NCI-H2171 (cell line): ENCODE measurements at places on chromosomes 12 and 14.

DNA sequence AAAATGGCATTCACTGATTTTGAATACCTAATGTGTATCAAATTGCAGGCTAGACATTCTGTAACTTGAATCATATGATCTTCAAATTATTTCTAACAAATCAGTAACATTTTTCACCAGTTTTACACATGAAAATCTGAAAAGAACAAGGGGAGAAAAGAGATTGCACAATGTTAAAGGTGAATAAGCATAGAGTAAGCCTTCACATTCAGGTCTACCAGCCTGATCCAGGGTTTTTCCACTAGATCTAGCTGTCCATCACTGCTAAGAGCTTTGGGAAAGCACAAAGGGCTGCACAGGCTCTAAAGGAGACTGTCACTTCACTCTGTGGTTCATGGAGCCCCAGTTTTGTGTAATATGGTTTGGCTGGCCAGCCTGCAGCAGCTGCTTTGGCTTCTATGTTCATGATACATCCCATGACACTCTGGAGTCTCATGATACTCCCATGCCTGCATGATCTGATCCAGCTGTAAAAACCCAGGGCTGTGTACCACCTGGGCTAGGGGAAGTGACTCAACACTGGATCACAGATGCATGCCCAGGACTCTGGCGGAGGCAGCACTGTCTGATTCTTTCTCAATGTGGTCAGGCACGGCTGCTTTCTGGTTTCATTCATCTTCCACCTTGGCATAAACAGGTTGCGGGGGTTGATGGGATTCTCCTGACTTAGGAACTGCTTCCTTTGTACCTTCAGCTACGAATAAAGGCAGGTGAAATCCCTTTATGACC lies 859.7 kb downstream of the GALC start:
- DNase-seq, result no peak

DNA sequence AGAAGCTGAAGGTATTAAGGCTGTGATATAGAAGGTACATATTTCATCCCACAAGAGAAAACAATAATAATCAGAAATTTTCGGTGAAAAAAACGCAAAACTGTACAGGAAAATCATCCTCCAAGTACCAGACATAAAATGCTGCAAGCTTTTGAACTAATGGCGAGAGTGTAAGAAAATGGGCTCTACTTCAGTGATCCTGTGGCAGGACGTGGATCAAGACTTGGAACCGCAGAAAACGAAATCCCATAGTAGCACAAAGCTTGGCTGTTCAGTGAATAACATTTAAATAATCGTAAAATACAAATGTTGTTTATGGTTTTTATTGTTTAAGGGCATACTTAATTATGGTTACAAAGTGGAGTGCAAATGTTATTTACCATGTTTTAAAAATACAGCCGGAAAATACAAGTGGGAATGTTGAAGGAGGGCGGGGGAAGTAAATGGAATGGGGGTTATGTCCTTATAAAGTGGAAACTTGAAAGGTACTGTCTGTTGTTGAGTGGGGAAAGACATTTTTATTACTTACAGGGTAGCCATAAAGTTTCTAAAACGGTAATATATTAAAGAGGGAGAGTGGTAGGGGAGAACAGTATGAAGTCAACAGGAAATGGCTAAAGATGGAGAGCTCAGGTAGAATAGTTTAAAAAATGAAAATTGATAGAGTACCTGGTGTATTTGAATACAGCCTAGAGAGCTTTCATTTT lies 1.1 kb downstream of the SMIM10L1 start:
- no peak for DNase-seq

DNA sequence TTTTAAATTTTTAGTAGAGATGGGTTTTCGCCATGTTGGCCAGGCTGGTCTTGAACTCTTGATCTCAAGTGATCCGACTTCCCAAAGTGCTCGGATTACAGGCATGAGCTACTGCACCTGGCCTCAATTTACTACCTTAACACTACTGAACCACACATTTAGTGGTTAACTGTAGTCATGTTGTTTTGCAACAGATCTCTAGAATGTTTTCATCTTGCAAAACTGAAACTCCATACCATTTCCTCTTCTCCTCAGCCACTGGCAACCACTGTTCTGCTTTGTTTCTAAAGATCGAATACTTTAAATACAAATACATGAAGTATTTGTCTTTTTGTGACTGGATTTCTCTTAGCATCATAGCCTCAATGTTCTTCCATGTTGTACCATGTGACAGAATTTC lies 15.4 kb upstream of the SMCO2 start:
- no peak for DNase-seq

DNA sequence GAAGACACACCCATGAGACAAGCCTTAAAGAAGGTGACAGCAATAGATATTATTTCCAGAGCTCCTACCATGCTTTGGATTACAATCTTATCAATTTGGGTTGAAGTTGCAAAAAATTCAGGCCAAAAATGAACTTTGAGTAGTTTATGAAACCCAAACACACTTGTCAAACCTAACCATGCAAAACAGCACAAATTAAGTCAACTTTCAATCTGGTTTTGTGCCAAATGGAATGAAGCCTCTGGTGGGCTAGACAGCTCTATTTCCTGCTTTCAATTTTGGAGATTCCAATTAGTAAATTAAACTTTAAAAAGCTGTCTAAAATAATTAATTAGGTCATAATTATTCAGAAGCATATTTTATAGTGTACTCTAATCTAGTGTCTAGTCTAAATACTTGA lies 203.4 kb downstream of the SYT1 start:
- no peak for DNase-seq

DNA sequence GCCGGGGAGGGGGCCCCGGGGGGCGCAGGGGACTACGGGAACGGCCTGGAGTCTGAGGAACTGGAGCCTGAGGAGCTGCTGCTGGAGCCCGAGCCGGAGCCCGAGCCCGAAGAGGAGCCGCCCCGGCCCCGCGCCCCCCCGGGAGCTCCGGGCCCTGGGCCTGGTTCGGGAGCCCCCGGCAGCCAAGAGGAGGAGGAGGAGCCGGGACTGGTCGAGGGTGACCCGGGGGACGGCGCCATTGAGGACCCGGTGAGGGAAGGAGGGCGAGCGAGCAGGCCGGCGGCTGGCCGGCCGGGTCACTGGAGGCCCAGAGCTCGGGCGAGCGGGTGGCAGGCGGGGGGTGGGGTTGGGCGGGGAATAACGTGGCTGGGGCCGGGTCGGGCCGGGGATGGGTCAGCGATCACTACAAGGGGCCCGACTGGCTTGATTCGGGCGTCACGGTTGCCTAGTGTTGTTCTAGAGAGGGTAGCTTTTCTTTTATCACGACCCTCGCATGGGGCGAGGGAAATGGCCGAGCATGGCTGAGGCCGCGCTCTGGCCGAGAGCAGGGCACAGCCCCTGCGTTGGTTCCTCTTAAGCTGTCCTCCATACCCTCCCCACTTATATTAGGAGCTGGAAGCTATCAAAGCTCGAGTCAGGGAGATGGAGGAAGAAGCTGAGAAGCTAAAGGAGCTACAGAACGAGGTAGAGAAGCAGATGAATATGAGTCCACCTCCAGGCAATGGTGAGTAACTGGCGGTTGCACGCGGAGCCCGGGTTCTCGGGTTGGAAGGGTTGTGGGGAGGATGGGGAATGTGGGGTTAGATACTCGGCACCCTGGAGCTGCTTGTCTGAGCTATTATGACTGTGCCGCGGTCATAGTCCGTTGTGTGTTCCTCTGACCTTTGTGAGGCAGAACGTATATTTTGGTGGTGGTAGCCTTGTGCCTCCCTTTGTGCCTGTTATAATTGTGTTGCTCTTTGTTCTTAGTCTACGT lies 603 bp downstream of the PABPN1 start:
- no peak for DNase-seq

DNA sequence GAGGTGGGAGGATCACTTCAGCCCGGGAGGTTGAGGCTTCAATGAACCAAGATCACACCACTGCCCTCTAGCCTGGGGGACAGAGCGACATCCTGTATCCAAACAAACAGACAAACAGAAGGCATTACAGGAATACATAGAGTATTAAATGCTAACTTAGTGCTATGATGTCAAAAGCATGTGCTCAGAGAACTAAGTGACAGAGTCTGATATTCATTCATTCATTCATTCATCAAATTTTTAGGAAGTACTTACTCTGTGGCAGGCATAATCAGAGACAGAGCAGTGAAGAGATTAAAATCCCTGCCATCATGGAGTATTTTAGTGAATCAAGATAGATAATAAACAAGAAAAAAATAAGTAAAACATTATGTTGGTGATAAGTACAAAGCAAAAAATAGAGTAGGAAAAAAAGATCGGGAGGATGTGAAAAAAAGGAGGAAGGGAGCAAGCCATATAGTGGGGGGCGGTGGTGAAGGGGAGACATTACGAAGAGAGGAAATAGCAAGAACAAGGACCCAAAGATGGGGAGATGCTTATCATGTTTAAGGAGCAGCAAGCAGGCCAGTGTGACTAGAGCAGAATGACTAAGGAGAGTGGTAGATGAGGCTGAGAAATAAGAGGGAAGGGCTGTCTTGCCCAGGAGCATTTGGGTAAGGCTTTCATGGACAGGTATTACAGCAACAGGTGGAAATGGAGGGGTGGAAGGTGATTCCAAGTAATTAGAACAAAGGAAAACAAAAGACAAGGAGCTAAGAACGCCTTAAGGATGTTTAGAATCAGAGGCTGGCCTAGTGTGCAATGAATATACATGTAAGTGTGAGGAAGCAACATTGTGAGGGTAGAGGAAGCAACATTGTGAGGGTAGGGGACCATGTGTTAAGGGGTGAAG lies 2.8 kb downstream of the MAP4K5 start:
- DNase-seq, result no peak

- DNase-seq, result no peak
These were observed 8.0 kb upstream of the MYH7 start for GRCh38 chr14:23443411-23443812.

DNA sequence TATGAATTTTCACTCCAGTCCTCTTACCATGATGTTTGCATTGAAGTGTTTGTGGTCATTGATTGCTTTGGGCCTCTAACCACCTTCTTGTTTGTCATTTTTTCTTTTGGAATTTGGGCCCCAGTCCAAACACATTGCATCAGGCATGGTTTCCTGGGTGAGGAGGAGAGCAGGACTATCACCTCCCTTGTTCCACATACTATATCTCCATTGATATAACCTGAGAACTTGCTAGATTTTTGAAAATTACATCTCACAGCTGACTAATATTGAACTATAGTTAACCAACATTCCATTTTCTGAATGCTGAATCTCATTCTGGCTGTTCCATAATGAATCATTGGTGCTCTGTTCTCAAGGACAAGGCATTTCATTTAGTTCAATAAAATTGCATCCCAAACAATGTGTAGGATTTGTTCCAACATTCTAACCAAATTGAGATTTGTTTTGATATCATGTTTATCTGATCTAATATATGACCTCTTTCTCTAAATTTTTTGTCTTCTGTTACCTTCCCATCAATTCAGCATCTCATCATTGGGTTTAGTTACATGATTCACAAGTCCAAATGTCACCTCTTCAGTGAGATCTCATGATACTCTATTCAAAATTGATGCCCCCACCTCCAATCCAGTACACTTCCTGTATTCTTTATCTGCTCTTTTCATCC lies 329.0 kb downstream of the ZFP36L1 start:
- no peak for DNase-seq

DNA sequence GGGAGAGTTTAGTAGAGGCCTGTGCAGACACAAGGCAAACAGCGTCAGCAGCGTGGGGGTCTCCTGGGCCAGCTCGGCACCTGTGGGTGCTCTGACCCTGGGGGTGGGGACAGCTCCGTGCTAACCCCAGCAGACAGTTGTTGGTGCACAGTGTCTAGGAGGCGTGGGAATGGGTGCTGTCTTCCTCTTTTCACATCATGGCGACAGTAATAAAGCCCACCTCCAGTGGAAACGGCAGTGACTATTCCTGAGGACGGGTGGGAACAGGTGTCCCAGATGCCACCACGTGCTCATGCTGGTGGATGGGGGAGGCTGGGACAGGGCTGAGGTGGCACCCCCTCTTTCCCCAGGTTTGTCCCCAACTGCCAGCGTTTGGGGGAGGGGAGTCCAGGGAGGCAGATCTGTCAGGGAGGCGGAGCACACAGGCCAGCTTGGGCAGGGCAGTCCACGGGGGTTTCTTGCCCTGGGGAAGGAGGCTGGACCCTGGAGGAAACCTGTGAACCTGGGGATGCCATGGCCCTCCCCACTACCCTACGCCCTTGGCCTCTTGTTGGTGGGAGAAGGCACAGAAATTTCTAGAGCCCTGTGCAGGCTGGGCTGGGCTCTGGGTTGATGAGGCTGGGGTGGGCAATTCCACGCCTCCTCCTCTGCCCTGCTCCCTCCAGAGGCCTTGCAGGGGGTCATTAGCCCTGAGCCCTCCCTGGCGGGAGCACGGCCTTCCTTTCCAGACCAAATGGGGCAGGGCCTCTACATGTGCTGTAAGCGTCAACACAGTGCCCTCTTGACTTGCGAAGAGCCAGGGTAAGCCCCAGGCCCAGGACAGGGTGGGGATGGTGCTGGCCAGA lies 3.8 kb downstream of the ZBTB42 start:
- DNase-seq, result no peak

DNA sequence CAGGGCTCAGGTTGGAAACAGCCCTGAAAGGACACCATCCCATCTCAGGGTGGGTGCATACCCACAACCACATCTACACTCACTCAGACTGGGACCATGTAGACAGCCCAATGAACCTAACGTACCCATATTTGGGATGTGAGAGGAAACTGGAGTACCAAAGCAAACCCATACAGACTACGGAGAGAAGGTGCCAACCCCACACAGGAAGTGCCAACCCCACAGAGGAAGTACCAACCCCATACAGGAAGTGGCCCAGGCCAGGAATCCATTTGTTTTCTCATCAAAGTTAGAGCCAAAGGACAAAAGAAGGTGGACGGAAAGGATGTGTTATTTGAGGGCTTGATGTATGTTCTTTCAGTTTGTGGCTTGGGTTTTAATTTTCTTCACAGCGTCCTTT lies 19.5 kb upstream of the SPIC start:
- DNase-seq, result no peak

DNA sequence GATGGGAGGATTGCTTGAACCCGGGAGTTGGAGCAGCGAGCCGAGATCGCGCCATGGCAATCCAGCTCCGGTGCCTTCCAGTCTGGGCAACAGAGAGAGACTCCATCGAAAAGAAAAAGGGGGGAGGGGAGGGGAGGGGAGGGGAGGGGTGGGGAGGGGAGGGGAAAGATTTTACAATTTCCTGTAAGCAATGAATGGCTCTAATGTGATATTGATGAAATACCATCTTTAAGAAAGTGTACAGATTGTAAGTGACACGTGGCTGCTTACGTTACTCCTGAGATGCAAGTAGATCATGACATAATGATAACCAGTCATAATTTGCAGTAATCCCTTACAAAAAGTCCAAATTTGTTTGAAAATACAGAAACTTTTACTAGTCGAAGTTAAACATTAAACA lies 1.4 kb downstream of the SLC25A21 start:
- no peak for DNase-seq

GRCh38 chr12:120429368-120429767 lies 8.5 kb upstream of the COX6A1 start:
- no peak for DNase-seq
